CD4-positive, alpha-beta T cell treated with Interleukin-4 for 4 hours (primary cell): ENCODE measurements at places on chromosomes 5 and 9.

DNA sequence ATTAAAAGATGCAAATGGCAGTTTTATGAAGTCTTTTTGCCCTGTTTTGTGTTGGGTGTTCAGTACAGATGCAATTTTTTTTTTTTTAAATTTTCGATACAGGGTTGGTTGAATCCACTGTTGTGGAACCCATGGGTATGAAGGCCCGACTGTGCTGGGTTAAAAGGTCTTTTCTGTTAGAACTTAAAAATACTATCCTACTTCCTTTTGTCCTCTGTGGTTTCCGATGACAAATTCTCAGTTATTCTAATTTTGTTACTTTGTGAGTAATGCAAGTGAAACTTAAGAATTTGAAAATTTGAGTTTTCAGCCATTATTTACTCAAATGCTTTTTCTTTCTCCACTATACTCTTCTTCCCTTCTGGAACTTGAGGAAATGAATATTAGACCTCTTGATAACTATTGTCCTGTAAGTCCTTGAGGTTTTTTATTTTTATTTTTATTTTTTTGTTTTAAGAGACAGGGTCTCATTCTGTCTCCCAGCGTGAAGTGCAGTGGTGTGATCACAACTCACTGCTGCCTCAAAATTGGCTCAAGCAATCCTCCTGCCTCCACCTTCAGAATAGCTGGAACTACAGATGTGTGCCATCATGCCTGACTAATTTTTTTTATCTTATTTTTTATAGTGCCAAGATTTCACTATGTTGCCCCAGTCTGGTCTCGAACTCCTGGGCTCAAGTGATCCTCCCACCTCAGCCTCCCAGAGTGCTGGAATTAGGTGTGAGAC lies 67.5 kb downstream of the ZCCHC7 start:
- peak; percentile 21 for DNase-seq

DNA sequence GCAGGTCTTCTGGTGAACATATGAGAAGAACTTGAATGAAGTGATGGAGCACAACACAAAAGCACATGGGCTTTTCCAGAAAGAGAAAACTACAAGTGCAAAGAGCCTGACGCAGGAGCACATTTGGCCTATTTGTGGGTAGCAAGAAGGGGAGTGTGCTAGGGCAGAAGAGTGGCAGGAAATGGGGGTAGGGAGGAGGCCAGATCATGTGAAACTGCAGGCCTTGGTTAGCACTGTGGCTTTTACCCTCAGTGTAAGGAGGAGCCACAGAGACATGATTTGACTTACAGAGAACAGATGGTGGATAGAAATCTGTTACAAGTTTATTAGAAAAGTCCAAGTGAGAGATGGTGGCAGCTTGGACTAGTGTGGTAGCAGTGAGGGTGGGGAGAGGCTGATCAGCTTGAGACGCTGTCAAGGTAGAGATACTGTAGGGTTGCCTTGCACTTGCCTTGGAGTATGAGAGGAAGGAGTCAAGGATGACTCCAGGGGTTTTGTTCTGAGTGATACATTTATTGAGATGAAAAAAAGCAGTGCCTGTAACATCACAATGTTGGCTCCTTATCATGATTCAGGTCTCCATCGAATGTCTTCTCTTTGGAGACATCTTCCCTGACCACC lies 126.7 kb downstream of the PPP2R2B start:
- DNase-seq = peak; percentile 76

DNA sequence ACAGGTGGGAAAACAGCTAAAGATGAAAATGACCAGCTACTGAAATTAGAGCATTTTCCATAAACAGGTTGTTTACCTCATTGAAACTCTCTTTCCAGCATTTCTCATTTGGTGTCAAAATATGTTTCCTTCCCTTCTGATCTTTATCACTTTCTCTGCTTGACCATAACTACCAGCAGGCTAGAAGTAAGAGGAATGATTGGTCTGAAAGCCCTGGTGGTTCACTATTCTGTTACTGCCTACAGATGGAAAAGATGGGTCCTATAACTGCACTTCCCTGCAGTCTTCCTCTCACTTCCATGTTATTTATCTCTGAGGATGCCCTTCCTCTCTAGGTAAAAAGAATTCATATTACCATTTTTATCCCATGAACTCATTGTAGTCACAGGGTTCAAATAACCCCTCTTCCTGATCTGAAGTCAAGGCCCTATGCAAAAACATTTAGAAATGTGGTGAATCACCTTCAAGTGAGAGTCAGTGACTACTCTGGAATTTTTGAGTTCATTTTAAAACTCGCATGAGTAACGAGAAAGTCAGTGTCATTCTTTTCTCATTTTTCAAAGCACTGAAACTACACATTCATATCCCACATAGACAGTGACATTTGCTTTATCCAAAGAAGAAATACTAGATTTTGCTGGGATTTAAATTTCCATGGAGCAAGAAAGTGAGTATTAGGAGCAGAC lies 51.7 kb downstream of the ZNF474 start:
- DNase-seq = no peak

- DNase-seq = no peak
Observed at GRCh38 chr9:3136686-3137346, 292.9 kb upstream of the PUM3 start.

- no peak for DNase-seq
Observed at GRCh38 chr5:179187229-179187678, 127.1 kb downstream of the ZNF354C start.

- DNase-seq = no peak
Observed at GRCh38 chr9:4020755-4021296, 279.0 kb downstream of the GLIS3 start.

GRCh38 chr5:33312571-33313549 lies 127.9 kb upstream of the TARS1 start:
- no peak for DNase-seq
